NCI-H345 (cell line): ENCODE measurements at places on chromosomes 3 and 15.
A peak's percentile ranks its signal among the peaks of the same experiment; 100 is the strongest.

GRCh38 chr3:177051411-177051810 is 145.9 kb downstream of the TBL1XR1 start:
- no peak for DNase-seq

- DNase-seq, result no peak
Measured at GRCh38 chr3:23406601-23407000, 203.5 kb downstream of the UBE2E2 start.

GRCh38 chr15:67066959-67067853 is 1.8 kb downstream of the SMAD3 start:
- no peak for DNase-seq

DNA sequence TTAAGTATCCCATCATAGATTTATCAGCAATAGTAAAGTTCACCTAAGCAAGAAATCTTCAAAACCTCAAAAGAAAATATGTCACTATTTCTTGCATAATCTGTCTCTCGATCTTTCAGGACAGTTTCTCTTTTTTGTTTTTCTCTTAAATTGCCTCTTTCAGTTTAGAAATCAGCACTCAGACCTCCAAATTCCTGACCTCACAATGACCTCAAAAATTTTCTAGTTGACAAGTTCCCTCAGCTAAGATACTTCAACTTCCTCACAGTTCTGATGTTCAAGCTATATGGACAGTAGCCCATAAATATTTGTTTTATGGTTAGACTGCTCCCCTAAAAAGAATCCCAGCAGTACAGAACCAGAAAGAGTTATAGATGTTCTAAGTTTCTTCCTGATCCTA is 24.1 kb downstream of the SLC24A5 start:
- DNase-seq, result no peak

GRCh38 chr3:63955830-63956545 is 43.8 kb upstream of the SCAANT1 start:
- DNase-seq, result no peak

DNA sequence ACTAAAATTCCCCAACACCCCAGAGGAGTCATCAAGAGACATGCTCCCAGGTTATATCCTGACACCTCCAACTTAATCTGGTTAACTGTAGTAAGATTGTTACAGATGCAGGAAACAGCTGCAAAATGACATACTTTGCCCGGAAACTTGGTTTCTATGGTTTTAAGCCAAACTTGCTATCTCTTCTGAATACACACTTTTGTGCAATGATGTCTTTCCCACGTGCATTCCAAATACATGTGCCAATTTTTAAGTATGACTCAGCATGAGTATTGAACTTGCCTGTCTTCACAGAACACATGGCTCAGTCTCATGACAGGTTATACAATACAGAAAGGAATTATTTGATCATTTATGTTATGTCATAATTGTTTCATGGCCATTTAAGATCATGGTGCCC is 207.0 kb upstream of the DCBLD2 start:
- DNase-seq, result no peak

DNA sequence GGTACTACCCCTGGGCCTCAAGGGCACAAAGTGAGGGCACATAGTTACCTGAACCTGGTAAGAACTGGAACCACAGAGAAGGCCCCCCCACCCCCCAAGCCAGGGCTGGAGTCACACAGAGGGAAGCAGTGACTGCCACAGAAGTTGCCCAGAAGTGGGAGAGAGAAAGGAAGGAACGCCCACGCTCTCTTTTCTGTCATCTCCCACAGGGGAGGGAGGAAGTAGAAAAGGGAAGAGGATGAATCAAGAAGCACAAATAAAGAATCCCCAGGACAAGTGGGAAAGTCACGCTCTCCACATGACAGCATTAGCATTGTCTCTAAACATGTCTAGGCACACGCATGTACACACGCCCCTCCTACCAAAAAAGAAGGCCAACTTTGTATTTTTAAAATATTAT is 114.7 kb upstream of the FRMD4B start:
- no peak for DNase-seq

- DNase-seq, result no peak
Measured at GRCh38 chr3:112670824-112671223, 29.9 kb upstream of the CCDC80 start.

- peak; percentile 8 for DNase-seq
Measured at GRCh38 chr3:127652246-127652995, 20.3 kb upstream of the ABTB1 start.

GRCh38 chr3:126850370-126851085 is 132.4 kb upstream of the PLXNA1 start:
- no peak for DNase-seq

GRCh38 chr3:188031121-188031520 is 122.8 kb upstream of the LPP start:
- DNase-seq, result no peak

GRCh38 chr3:123728014-123728413 is 143.2 kb upstream of the HACD2 start:
- DNase-seq, result no peak

DNA sequence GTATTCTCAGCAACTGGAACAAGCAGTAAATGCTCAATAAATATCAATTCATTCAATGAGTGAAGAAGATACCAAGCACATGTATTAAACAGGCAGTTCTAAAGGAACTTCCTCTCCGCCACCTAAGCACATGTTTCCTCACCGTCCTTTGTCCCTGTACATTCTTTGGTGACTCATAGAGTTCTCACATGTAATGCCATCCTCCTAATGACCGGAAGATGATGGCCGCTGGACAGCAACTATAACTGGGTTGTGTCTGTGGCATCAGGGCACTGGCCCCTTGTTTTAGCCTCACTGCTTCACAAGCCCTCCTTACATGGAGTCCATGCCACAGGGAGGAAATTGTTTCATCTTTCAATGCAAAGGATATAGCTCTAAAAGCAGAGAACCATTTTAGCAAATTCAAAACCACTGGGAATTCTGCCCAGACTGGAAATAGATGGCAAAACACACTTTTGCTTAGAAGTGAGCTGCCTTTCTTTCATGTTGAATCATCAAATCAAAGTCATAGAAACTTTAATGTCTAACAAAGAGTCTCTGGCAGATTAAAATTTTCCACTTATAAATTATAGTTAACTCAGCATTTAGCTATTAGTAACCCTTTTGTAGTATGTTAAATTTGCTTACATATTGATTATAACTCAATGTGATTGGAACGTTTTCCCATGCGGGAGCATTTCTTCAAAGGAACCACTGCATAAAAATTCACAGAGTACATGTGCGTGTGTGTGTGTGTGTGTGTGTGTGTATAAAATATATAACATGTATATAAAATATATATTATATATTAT is 74.1 kb downstream of the GAP43 start:
- DNase-seq, result no peak

- DNase-seq, result no peak
Measured at GRCh38 chr3:119343719-119344118, 49.5 kb downstream of the ARHGAP31 start.

- no peak for DNase-seq
Measured at GRCh38 chr3:193775421-193776077, 182.5 kb downstream of the OPA1 start.

GRCh38 chr3:4332574-4332973 is 29.4 kb downstream of the SETMAR start:
- no peak for DNase-seq

- DNase-seq, result no peak
Measured at GRCh38 chr3:35644451-35644850, 5.1 kb downstream of the ARPP21 start.

DNA sequence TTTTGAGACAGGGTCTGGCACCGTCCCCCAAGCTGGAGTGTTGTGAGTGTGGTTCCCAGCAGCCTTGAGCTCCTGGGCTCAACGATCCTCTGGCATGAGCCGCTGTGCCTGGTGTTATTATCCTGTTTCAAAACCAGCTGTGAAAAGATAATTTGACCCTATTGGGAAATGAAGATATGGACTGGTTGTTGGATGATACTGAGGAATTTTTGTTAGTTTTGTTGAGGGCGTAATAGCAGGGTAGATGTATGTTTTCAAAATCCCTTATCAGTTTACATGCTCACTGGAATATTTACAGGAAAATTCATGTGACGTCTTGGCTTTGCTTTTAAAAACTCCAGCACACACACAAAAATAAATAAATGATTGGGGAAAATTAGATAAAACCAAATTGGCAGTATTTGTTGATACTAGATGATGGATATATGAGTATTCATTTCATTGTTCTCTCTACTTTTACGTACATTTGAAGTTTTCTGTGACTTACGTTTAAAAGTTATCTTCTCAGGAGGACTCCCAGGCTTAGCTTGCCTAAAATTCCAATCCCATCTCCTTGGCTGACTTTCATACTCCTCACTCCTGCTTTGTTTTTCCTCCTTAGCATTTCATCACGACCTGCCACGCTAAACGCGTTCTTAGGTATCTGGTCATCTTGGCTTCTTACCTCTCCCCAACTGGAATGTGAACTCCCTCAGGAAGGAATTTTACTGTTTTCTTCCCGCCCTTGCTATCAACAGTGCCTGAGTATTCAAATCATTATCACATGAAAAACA is 56.8 kb upstream of the TFRC start:
- DNase-seq, result no peak

DNA sequence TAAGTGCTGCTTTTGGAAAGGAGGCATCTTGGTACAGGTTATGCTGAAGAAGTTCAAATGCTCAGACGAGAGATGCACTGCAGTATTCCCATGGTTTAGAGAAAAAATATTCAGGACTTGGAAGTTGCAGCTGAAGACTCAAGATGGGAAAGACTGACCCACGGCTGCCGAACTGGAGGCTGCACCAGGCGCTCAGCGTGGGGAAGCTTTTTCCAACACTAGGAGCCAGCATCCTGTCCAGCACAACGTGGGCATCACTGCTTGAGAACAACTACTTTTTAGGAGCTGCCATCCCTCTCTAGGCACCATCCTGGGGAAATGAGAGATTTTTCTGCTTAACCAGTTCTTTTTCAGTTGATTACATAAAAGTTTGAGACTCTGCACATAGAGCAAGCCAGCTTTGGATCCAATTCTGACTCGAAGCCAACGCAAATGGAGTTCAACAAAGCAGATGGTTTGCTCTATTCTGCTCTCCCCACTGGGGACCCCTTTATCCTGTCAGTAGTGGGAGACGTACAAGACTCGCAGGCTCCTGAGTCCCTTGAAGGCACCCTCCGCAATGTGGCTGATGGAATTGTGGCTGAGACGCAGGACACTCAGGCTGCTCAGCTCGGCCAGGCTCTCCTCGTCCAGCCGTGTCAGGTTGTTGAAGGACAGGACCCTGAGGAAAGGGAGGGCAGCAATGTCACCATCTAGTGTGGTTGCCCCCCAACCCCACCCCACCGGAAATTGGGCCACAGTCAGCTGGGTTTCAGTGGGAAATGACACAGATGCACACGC is 93.8 kb downstream of the LRIG1 start:
- no peak for DNase-seq

GRCh38 chr15:74240002-74240568 is 4.0 kb downstream of the CCDC33 start:
- DNase-seq, result peak; percentile 97

DNA sequence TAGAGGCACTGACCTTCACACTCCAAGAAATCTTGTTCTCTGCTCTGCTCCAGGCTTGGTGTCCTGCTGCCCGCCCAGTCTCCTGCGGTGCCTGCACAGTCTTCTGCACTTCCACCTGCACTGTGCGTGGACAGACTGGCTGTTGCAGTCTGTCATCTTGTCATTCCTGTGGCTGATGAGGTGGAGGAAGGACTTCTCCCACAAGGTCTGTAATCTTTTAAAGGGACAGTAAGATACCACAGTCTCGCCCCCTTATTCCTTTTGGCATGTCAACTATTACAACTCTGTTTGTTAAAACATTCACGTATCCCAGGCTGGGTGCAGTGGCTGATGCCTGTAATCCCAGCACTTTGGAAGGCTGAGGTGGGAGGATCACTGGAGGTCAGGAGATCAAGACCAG is 54.1 kb upstream of the IGF2BP2 start:
- no peak for DNase-seq

- DNase-seq, result no peak
Measured at GRCh38 chr3:146078031-146078430, 83.0 kb downstream of the PLOD2 start.

DNA sequence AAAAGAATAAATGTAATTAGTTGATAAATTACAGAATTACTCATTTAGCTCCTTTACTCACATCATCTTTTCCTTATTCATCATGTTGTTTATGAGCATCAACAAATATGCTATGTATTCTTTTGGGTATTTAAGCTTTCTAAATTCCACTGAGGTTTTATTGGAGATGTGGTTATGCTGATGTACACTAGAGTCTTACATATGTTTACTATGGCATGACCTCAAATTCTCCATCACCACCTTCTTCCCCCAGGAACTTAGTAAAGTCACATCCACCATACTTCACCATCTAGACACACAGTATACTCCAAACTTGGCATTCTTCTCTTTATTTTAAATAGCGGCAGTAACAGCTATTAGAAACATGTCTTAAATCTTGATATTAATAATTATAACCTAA is 74.1 kb upstream of the MELTF start:
- no peak for DNase-seq

DNA sequence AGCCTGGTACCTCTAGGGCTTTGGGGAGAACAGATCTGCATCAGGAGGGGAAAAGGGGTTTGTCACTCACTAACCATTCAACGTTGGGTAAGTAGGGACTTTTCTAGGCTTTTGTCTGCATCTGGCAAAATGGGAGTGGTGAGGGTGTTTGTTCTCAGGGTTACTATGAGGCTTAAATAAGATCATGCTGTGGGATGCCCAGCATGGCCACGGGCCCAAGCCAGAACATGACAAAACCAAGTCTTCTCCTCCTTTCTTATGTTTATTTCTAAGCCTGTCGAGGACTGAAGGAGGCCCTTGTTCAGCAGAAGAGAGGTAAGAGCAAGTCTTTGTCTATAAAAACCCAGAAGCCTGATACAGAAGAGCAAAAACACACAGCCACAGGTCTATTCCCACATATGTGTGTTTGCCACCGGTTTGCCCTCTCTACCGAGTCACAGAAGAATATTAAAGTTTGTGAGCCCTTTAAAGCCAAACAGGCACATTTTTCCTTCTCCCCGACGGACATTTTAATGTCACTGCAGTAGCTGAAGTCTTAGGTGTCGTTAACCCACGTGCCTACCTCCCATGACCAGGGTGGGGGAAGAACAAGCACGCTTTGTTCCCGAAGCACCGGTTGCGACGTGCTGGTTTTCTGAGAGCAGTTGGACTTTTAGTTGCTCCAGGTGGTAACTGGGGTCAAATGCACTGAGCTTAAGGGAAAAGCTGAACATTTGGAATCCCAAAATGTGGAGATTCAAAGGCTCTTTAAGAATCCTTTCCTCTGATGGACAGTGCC is 72.1 kb downstream of the NOX5 start:
- DNase-seq, result no peak

- no peak for DNase-seq
Measured at GRCh38 chr15:56837273-56837672, 81.2 kb upstream of the TCF12 start.

DNA sequence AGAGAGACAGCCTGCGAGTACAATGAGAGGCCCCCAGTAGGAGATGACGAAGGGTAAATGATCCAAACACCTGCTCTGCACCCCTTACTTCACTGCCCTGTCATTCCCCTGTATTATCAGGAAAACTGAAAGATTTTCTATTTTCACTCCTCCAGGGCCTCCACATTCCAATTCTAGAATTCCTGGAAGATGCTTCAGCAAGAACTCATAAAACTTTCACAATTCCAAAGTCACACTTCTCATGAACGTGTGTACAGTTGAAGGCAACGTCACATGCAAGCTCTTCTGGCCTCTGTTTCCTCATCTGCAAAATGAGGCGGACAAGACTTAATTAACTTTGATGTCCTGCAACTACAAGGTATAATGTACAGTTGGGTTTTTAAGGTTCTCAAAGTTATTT is 62.8 kb upstream of the SPATA12 start:
- no peak for DNase-seq
